NCI-H1694 treated with DMSO at 0.1 percent for 48 hours (cell line): ENCODE measurements at places on chromosomes 16 and 17.
A peak's percentile ranks its signal among the peaks of the same experiment; 100 is the strongest.

GRCh38 chr16:78759596-78759995 lies 660.1 kb downstream of the WWOX start:
- no peak for DNase-seq

- DNase-seq, result no peak
These were observed 11.7 kb upstream of the CACNA1H start for GRCh38 chr16:1141191-1141590.

DNA sequence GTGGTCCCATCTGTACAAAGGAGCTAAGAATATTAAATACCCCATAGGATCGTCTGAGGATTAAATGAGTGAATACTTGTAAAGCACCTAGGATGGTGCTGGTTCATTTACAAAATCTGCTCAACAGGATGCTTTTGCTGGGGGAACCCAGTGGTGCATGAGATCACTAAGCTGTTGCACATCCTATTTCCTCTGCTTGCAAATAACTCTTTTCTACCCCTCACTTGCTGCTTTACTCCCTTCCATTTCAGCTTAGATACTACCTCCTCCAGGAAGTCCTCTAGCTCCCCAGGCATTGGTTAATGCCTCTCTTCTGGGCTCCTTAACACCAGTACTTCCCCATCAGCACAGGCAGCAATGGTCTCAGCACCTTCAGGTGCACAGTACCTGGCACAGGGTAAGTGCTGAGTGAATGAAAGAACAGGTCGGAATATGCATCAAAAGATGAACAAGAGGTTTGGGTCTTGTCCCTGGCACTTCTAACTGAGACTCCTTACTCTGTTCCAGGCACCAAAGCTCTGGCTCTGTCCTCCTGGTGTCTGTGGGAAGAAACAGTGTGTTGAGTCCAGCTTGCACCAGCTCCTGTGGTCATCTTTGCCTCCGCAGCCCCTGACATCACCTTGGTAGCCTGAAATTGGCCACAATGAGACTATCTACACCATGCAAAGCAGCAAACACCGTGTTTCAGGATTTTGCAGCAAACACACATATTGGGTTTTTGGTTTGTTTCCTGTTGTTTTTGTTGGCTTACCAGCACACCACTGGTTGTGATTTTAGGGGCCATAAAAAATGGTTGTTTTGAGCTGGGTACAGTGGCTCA lies 24.1 kb upstream of the IL21R start:
- DNase-seq, result no peak

DNA sequence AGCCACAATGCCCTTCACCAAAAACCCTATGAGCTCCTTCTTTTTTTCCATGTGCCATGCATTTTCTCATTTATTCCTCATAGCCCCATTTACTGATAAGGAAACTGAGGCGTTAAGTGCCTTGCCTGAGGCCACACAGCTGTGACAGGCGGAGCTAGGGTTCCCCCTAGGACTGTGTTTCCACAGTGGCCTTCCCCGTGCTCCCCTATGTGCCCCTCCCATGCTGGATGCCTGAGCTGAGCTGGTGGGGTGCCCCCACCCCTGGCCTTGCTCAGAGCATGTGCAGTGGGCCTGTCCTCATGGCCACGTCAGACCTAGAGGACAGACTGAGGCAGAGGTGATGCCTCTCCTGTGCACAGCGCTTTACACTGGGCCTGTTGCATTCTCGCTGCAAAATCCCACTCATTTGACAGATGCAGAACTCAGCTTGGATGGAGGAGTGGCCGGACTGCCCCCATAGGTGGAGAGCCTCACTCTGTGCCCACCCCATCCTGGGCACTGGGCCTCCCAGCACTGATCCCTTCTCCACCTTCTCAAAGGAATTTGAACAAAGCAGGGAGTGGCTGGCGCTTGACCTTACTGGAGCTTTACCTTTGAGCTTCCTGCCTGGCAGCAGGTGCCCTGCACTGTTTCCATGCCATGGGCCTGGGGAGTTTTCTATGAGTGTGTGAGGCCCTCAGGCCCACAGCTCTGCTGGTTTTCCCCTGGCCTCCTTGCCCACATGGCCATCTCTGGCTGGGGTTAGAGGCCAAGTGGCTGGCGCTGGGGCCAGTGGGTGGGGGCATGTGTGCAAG lies 2.6 kb downstream of the MAP2K3 start:
- no peak for DNase-seq

- peak; percentile 96 for DNase-seq
These were observed 2.7 kb upstream of the TMIGD1 start for GRCh38 chr17:30336369-30337171.

DNA sequence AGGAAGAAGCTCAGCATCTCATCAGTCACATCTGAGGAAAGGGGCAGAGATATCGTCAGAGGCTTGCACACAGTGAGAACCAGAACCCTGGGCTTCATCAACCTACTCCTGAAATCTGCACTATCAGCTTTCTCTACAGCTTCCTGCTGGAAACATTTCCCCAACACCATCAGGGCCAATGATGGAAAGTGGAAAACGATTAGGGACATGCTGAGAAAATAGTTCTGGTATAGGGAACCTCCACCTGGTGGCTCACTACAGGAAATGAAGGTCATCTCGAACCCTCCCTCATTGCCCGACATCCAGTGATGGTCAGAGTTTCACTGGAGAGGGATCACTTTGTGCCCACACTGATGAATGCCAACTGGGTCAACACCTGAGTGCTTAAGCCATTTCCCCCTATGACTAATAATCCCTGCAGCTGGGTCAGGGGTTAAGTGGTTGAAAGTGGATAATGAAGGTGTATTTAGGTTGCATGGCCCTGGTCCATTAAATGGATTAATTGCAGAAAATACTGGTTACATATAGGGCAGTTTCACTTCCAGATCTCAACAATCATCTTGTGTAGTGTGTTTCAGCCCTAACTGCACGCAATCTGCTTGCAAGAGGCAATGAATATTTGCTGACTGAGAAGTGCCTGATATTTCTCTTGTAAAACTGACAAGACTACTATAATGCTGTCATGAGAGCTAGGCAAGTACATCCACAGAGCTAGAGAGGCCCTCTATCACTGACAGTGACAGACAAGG lies 43.1 kb upstream of the GSG1L start:
- DNase-seq, result no peak

DNA sequence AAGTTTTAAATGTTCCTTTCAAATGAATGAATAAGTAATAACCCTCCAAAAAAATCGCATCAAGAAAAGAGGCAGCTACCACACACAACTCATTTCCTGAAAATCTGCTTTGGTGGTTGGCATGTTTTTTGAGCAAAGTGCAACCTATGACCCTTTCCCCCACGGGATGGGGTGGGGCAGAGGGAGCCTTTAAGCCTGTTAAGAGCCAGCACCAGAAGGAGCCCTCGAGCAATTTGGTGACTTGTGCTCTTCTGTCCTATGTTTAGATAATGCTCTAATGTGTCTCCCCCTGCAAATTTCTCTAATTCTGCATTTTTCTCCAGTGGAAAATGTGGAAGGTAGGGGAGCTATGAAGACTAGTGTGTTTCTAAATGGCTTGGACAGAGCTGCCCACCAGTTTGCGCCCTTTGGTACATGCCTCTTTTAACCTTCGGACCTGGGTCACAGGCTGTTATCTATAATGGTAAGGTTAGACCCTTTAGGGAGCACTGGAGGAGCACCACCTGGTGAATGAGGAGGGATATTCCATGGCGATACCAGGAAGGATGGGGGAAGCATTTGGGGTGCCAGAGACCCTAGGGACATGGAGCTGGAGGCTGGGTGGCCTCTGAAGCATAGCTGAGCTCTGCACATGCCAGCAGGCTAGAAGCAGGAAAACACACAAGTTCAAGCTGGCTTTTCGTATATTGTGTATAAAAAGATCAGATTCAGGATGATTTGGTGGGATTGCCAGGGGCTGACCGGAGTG lies 1.6 kb downstream of the PYCARD start:
- no peak for DNase-seq

GRCh38 chr16:85750827-85751697 lies at the start of gene C16orf74:
C16orf74 (minus strand) TSS chr16:85751096; CDS start chr16:85735217, 15,879 bp downstream.
- peak; percentile 20 for DNase-seq

GRCh38 chr16:3015865-3016521 lies 2.0 kb downstream of the CLDN6 start:
- no peak for DNase-seq

DNA sequence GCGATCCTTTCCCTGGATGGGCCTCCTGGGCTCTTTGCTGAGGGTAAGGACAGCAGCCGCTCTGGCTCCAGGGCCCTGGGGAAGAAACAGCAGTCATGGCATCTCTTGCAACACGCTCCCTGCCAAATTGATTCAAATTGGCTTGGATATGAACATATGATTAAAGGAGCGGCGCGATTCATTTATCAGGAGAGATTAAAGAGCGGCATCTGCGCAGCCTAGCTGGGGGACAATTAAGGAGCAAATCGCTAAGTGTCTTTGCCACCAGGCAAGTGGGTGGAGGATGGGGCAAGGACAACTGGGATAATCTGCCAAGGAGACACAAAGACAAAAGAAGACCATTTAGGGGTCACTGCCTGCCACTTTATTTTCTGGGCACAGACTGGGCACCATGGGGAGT lies 27.8 kb downstream of the PIPOX start:
- peak; percentile 44 for DNase-seq

- DNase-seq, result no peak
These were observed 47.9 kb downstream of the COPRS start for GRCh38 chr17:31811101-31811500.

DNA sequence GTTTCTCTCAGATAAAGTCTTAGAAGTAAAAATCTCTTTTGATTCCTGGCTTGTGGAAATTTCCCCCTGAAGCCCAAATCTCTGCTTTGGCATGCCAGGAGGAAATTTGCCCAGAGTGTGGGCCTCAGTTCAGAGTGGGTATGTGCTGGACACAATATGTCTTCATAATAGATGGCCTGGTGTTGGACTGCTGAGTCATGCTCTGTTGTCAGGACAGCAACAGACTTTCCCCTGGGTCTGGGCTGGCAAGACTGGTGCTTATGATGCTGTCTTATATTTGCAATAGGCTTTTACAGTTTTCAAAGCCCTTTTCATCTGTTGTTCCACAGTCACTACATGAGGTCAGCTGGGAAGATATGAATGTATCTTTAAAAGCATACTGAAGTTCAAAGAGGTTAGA lies 57.0 kb downstream of the SHISA9 start:
- no peak for DNase-seq

DNA sequence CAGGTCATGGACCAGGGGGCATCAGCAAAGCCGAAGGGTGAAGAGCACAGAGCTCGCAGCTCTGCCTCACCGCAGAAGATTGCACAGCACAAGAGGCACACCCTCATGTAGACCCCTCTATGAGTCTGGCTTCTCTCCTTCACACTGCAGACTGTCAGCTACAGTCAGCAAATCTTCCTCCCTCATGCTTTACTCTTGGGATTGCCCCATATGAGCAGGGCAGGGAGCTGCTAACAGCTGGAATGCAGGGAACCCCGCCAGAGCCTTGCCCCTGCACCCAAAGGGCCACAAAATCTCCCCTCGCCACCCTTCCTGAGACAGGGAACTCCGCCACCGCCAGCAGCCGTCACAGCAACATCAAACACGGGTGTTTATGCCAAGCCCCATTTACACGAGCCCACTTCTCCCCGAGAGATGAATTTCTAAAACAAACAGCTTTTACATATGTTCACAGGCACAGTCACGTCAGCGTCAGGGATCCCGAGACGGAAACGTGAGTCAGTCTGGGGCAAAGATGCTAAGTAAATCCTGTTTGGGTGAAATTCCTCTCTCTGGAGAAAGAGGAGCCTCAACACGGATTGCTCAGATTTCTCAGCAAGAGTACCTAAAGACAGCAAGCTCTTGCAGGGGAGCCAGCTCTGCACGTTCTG lies 121.9 kb downstream of the CDYL2 start:
- no peak for DNase-seq

- peak; percentile 16 for DNase-seq
These were observed 13.8 kb downstream of the CORO7 start for GRCh38 chr16:4402439-4403132.

DNA sequence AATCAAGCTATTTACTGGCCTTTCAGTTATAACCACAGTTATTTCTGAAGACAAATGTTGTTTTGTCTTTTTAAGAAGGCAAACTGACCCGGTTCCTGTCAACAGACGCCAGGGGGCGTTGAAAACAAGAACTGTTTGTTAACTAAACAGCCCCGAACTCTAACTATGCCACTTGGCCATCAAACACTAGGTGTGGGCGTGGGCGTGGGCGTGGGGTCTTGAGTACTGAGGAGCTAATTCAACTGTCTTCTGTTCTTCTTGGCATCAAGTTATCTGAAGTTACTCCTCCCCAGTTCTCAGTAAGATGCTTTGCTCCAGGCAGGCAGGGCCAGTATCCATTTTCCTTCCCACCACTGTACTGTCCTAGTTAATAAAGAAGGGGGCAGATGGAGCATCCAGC lies 63.3 kb upstream of the MTMR4 start:
- DNase-seq, result peak; percentile 22

DNA sequence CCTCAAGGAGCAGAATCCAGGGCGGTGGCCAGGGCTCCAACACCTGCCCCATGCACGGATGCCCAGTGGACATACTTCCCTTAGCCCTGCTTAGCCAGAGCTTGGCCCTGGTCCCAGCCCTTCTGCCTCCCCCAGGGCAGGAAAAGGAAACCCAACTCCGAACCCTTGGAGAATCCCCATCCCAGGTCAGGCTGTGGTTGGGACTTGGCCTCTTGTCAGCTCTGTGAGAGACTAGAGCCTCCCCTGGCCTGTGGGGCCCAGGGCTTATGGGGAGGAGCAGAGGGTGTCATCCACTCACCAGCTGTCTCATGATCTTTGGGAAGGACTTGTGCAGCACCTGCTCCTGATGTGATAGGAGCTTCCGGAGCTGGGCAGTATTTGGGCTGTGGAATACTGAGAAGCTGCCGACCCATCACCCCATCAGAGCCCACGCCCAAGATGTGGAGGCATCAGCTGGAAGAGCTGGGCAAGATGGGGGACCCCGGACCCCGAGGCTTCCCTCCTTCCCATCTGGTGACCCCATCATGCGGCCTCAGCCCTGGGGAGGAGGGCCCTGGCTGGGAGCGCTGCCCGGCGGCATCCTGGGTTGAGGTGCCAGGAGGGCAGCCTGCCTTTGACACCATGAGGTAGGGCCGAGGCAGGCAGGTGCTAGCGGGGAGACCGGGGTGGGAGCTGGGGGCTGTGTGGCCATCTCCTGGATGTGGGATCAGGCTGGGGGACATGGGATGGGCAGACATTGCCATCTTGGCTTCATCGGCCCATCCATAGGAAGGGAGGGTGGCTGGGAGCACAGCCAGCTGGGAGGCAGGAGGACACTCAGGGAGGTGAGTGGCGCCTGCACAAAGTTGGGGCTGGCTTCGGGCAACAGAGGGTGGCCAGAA lies 45.1 kb downstream of the TNFRSF13B start:
- no peak for DNase-seq

DNA sequence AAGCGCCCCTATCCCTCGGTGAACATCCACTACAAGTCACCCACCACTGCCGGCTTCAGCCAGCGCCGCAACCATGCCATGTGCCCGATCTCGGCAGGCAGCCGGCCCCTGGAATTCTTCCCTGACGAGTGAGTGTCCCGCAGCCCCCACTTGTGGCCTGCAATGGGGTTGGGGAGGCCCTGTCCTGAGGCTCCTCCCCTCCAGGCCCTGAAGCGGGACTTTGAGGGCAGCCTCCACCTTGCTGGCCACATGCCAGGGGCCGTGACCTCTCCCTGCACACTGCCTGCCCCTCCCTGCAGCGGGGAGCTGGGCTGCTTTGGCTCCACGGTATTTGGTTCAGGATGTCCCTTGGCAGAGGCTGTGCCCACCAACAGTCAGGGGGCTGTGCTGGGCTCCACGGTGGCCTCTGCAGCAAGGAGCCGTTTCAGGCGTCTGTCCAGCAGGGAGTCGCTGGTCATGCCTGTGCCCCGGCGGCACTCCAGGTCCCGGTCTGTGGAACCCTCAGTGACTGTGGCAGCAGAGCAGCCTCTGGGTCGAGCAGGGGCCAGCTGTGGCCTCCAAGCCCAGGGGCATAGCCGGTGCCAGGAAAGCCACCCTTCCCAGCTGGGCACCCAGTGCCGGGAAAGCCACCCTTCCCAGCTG lies 8.3 kb downstream of the NME3 start:
- no peak for DNase-seq

GRCh38 chr16:87358250-87358649 lies 25.3 kb downstream of the FBXO31 start:
- no peak for DNase-seq
